Neural crest cell (in vitro differentiated cells): ENCODE measurements at places on chromosomes 2 and 18.

GRCh38 chr2:175401956-175402469 lies 220.5 kb upstream of the ATP5MC3 start:
- peaks cover 4% of the 10 kb centered on the region for H3K4me1 ChIP-seq
- no peaks in the 10 kb centered on the region for H3K36me3 ChIP-seq
- no peak overlapping the region for H3K4me3 ChIP-seq
- no peak overlapping the region for H3K27ac ChIP-seq

DNA sequence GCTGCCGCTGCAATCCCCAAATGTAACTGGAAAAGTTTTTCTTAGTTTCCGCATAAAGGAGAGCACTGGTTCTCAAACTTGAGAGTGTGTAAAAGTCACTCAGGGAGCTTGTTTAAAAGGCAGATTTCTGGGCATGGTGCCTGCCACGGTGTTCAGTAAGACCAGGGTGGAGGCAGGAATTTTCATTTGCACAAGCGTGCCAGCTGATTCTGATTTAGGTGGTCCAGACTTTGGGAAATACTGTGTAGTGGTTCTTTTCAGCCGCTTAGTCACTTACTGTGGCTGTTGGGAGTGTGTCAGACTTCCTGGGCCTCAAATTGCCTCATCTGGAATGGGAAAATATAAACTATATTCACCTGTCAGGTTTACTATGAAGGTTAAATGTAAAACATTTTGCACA lies 788 bp downstream of the ARMC9 start:
- H3K36me3 ChIP-seq, result peaks cover 12% of the 10 kb centered on the region
- no peak overlapping the region for H3K27ac ChIP-seq
- no peaks in the 10 kb centered on the region for H3K27me3 ChIP-seq

DNA sequence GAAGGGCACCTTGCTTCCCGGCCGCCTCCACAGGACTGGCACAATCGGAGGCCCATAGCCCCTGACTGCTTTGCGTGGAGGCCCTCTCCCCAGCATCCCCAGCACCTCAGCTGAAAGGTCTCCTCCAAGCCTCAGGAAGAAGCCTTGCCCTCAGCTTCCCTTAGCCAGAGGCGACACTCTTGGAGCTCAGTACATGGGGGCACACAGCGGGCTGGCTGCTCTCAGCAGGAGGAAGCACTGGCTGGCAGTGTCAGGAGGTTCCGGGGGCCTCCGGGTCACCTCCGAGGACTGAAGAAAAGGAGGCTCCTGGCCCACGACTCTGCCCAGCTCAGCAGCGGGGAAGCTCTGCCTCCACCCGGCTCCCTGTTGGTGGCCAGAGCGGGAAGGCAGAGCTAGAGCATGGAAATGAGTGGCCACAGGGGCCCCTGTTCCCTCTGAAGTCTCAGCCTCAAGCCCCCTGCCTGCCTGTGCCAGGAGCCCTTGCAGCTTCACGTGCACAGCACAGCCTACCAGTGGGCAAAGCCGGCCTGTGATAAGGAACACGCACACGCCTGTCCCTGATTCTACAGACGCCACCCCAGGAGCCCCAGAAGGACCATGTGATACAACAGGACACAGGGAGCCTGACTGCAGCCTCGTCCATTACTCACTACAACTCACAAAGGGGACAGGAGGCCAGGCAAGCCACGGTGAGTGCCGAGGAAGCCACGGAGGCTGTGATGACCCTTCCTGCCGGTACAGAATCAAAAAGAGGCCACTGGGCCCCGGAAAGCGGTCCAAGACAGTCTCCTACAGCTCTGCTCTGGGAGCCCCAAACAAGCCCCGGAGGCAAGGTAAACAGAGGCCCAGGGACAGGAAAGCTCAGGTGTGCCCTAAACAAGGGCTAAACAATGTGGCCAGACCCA lies 15.5 kb downstream of the HDAC4 start:
- H3K27ac ChIP-seq, result peak overlapping the region; percentile 84
- DNase-seq, result no peak
- H3K4me1 ChIP-seq, result peaks cover 37% of the 10 kb centered on the region
- H3K36me3 ChIP-seq, result peaks cover 25% of the 10 kb centered on the region

GRCh38 chr2:47907039-47907781 lies 912 bp upstream of the FBXO11 start:
- H3K36me3 ChIP-seq, result peaks cover 4% of the 10 kb centered on the region
- H3K4me1 ChIP-seq, result peaks cover 39% of the 10 kb centered on the region
- peak overlapping the region; percentile 98 for H3K4me3 ChIP-seq
- H3K27me3 ChIP-seq, result peaks cover 2% of the 10 kb centered on the region
- no peak for DNase-seq

GRCh38 chr18:49023271-49023937 lies 72.6 kb upstream of the SMAD7 start:
- no peak overlapping the region for H3K27ac ChIP-seq
- H3K4me3 ChIP-seq, result no peak overlapping the region
- no peaks in the 10 kb centered on the region for H3K27me3 ChIP-seq
- no peaks in the 10 kb centered on the region for H3K36me3 ChIP-seq

- no peak overlapping the region for H3K27ac ChIP-seq
- H3K36me3 ChIP-seq, result no peaks in the 10 kb centered on the region
- H3K4me1 ChIP-seq, result no peaks in the 10 kb centered on the region
- H3K27me3 ChIP-seq, result no peaks in the 10 kb centered on the region
- no peak for DNase-seq
Observed at GRCh38 chr18:61754039-61754583, 138.7 kb downstream of the RNF152 start.
